ENCODE measurements at places on chromosomes 4 and X. TPM values are rescaled to one million over a fixed set of nuclear protein-coding genes. Genes with fewer than 3 reads are reported as not detected.

DNA sequence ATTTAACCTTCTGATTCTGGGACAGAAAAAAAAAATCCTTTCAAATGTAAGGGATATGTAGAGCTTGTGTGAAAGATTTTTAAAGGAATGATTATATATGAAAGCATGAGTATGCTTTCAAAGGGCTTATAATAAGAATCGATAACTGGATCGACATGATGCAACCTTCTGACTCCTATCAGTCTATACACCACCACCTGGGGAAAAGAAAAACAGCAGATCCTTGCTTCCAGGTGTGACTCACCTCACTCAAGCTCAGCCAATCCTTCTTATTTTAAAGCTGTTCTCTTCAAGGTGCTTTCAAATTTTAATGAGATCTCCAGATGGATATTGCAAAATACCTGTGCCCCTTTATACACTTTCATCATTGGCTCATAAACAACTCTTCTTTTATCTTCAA lies 102.1 kb upstream of the EDNRA start:
- no peak for DNase-seq

DNA sequence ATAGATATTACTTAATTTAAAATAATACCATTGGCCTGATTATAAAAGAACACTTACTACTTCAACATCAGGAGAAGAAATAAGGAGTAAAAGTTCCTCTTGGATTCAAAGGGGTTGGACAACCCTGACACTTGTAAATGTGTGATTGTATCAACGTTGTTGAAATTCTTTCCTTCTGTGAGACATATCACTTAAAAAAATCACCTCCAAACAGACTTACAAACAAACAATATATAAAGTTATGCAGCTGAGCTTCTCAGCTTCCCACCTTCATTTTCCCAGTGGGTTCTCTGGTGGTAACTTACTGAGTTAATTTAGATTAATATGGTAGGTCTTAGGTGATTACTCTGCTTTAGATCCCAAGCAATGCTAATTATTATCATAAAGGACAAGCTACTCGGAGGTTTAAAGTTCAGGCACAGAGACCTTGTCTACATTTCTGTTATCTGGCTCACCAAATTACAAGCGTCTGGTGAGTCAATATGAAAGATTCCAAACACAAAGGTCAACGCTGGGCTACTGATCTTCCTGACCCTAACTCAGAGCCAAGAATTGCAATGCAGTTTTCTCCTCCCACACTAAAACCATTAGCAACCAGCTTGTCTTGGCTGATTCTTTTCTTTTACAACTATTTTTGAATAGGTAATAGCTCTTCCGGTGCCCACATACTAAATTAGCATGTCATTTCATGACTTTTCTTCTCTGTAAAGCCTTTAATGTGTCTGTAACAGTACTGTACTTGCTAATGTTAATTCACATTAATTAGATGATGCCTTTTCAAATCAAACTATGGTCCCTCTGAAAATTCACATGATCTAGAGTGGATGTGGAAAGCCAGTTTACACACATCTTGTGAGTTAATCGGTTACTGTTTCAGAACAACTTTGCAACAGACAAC lies 157.6 kb downstream of the RASL11B start:
- DNase-seq: no peak

BMP15 gene
- total RNA-seq: not detected

FRMPD4 gene
- not detected for total RNA-seq

DNA sequence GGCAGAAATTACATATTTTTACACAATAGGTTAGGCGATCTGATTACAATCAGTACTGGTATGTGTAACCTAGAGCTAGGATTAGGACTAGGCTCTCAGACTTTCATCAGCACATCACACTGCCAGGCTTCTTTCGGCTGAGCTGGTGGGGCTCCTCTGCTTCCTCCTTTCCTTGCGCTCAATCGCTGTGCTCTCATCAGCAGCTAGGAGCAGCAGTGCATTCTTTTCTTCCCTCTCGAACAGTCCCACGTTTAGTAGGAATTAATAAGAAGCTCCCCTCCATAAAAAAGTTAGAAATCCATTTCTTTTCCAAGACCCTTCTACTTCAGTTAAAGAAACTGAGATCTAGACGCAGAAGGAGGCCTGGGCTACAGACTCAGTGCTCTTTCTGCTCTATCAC lies 350.4 kb downstream of the SPRY1 start:
- no peak for DNase-seq

C1QTNF7 gene
- not detected for total RNA-seq

DNA sequence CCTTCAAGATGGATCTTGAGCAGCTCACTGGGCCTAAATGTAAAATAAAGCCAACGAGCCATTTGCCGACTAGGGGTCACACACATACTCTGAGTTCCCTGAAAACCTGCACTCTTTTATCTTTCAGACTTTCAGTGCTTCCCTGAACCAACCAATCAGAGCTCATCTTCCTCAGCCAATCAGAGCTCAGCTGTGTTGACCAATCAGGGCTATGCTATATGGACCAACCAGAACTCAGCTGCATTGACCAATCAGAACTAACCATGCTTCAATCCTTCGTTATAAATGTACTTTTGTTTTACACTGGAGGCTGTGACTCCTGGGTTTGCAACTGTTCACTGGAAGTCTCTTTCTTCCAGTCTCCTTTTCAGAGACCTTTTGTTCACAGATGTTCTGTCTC lies 19.3 kb downstream of the SLC25A53 start:
- no peak for DNase-seq

HSFX1 gene
- total RNA-seq: 2.1 TPM

GRCh38 chr4:109026588-109026987 lies 263.7 kb upstream of the ETNPPL start:
- no peak for DNase-seq
